ENCODE measurements at places on chromosomes 16 and 17. TPM values are rescaled to one million over a fixed set of nuclear protein-coding genes. Genes with fewer than 3 reads are reported as not detected.

Gene TMEM88
- 0.23 TPM for total RNA-seq

Gene TPSG1
- not detected for total RNA-seq

Gene HOXB1
- total RNA-seq: not detected

Gene ARHGAP44
- under 0.01 TPM for total RNA-seq

Gene HBA2
- total RNA-seq: not detected

Gene CCL16
- not detected for total RNA-seq

Gene EVPLL
- total RNA-seq: not detected

Gene CLEC19A
- not detected for total RNA-seq

Gene LPO
- total RNA-seq: not detected

Gene ASIC2
- total RNA-seq: not detected

Gene SLC5A2
- not detected for total RNA-seq

Gene MMP28
- 61.6 TPM for total RNA-seq

Gene TP53TG3
- total RNA-seq: not detected

Gene SPATA22
- total RNA-seq: not detected

Gene DNAJA2
- 57.7 TPM for total RNA-seq

Gene ZNF747
- 5.7 TPM for total RNA-seq

Gene CSH1
- total RNA-seq: not detected

Gene USH1G
- total RNA-seq: 0.27 TPM

Gene TNFRSF17
- not detected for total RNA-seq

Gene TMC7
- total RNA-seq: 3.4 TPM

Gene KRTAP4-6
- not detected for total RNA-seq

Gene KCNH4
- total RNA-seq: not detected

Gene SYCE1L
- 0.38 TPM for total RNA-seq

Gene SDK2
- total RNA-seq: 24.7 TPM

Gene TMEM235
- not detected for total RNA-seq

Gene ARHGDIG
- total RNA-seq: not detected

Gene AIPL1
- total RNA-seq: not detected

Gene G6PC1
- not detected for total RNA-seq

Gene NXPH3
- total RNA-seq: 0.08 TPM

Gene MT3
- not detected for total RNA-seq

Gene DNASE1L2
- total RNA-seq: 0.78 TPM

Gene IL17C
- total RNA-seq: not detected

Gene G6PC3
- 36.5 TPM for total RNA-seq

Gene C17orf78
- not detected for total RNA-seq

Gene KRT32
- total RNA-seq: not detected

Gene KRT33B
- total RNA-seq: 0.47 TPM

Gene KRT20
- total RNA-seq: not detected

Gene TMC5
- total RNA-seq: not detected

Gene ADAD2
- not detected for total RNA-seq

Gene GGA3
- total RNA-seq: 23.7 TPM

Gene CALB2
- total RNA-seq: not detected

Gene MGAT5B
- total RNA-seq: 0.15 TPM

Gene RSKR
- total RNA-seq: 3.0 TPM

Gene IRX5
- 7.7 TPM for total RNA-seq

Gene SOX15
- total RNA-seq: 207 TPM

Gene CES5A
- not detected for total RNA-seq

Gene MYH8
- not detected for total RNA-seq

Gene SMIM22
- total RNA-seq: 1.2 TPM

Gene FAM117A
- total RNA-seq: 10.3 TPM

Gene KRTAP4-9
- total RNA-seq: not detected

Gene TBC1D3E
- total RNA-seq: not detected

Data from hair follicular keratinocyte (primary cell).